ENCODE measurements at places on chromosomes 5 and 9.

DNA sequence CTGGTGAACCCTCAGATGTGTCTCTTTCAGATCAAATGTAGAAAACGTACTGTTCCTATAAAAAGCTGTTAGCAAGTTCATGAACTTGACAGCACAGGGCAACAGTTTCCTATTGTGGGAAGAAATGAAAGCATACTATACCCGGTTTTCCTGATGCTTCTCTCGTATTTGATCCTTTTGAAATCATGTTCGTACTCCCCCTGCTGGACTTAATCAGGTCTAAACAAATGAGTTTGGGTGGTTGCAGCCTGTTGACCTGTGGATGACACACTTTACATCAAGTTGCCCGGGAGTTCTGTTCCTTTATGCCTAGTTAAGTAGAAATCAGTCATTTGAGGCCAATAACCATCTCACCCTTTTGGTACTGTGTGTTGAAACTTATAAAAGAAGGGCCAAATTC lies 1992.3 kb downstream of the MAT2B start:
- DNase-seq: no peak

DNA sequence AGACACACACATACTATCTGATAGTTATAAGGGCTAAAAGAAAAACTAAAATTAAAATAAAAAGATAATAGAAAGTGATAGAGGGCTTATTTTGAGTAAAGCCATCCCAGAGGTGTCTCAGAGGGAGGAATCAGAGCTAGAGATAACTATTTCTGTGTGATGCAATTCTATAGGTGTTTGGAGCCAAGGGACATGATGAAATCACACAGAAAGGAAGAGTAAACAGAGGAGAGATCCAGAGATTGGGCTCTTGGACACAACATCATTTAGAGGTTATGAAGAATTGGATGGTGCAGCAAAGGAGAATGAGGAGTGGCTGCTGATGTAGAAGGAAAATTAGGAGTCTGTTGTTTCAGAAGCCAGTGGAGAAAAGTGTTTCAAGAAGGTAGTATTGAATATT lies 393.5 kb downstream of the DIRAS2 start:
- no peak for DNase-seq

- no peak for DNase-seq
Measured at GRCh38 chr5:143649937-143650621, 161.9 kb upstream of the HMHB1 start.

DNA sequence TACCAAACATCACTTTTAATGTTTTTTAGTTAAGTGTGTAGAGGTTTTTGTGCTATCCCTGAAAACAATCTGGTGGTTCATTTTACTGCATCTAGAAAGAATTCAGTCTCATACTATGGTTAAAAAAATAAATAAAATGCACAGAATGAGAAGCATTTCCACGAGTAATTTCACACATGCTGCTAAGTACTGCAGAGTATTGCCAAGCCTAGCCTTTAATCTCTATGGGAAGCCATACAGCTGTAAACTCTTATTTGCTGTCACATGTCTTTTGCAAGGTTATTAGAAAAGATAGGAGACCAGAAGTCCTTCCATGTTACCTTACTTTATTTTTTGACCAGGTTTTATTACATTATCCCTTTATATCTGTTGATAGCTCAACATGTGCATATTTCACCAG lies 37.6 kb upstream of the MAN2A1 start:
- DNase-seq: no peak

DNA sequence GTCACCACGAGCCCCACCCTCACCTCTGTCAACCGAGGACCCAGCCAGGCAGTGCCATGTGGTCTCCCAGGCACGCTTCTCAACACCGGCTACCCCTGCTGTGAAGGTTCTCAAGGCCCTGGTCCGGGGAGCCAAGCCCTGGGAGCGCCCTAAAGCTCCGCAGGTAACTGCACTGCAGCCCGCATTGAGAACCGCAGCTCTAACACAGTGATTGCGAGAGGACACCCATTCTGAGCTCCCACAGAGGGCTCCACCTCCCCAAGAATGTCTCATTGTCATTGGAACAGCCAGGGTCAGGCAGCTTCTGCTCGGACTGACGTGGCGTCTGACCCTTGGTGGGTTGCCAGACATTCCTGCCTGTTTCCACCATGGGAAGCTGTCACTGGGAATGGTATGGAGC lies 88.3 kb downstream of the ANKRD33B start:
- no peak for DNase-seq

DNA sequence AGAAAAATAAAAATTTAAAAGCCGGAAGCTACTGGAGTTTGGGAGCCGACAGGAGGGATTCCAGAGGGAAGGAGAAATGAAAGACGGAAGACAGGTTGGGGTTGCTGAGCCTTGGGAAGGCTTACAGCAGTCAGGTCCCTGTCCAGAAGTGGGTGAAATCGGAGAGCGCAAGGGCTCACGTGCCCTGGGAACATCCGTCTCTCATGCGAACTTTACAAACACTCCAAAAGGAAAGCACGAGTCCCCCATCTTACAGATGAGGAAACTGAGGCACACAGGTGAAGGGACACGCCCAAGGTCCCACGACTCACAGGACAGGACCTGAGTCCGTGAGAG lies 347 bp upstream of the OLFML2A start:
- DNase-seq: no peak

- DNase-seq: no peak
Measured at GRCh38 chr5:158434749-158435148, 575.8 kb upstream of the CLINT1 start.

- DNase-seq: no peak
Measured at GRCh38 chr5:170552621-170553115, 48.8 kb downstream of the KCNIP1 start.

DNA sequence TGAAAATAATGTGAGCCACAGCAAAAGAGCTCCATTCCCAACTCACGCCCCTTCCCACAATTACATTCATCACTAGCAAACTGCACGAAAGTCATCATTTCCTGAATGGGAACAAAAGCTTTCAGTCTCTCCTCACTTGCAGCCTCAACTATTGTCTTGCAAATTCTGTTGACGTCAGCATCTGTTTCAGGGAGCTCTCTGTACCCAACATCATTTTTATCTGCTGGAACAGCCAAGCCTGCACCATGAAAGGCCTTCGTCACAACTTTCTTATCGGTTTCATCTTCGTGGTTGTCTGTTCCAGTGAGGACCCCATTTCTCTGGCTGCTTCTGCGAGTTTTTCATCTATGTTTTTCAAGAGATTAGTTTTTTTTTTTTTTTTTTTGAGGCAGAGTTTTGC lies 14.3 kb upstream of the RNF130 start:
- no peak for DNase-seq

DNA sequence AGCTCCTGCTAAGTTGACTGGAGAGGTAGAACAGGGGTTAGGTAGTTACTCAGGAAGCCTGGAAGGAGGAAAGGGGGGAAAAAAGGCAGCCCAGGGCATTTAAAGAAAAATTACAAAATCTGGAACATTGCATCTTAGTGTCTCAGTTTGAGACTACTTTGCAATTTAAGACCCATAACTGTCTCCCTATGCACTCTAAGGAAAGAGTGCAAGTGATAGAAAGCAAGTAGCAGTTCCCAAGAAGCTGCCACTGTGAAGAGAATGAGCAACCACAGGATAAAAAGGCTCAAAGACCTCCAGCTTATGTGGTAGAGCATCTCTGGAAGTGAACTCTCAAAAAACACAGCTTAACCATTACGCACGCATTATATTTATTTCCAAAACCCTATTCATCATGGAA lies 141.8 kb downstream of the SLCO4C1 start:
- DNase-seq: no peak

DNA sequence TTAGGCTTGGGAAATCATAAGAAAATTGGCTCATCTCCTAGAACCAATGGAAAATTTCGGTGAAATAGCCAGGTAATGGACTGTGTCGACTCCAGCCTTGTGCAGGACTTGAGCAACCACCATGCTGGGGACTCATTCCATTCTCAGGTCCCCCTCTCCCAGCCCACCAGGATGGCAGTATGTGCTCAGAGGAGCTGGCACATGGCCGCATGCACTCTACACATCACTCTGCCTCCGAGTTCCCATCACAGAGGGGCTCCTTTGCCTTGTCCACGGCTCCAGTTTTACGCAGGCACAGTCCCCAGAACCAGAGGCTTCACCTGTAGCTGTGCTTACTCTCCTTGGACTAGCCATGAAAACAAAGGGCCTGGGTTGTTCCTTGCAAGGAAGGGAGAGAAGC lies 149.3 kb downstream of the PAX5 start:
- DNase-seq: no peak

GRCh38 chr9:125861405-125862058 lies 114.4 kb downstream of the PBX3 start:
- no peak for DNase-seq

DNA sequence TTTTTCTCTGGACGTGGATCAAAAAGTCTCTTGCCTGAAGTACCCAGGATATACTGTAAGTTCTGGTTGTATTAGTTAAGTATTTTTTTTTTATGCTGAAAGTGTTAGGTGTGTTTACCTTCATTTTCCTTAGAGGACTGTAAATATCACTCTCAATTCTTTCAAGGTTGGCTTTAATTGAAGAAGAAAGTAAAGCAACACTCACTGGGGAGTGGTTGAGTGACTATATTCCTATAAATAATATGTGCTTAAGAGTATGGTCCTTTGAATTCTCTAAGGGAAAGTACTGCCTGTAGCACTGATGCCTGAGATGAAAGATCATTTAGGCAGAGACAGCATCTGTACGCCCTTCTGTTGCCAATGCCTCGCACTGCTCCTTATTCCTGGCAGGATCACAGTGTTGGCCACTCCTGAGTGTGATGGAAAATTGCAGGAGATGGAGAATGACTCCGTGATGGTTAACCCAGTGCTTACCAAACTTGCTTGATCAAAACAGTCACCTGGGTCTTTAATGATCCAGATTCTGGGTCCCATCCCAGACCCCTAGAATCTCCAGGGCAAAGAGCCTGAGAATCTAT lies 182.0 kb upstream of the MPDZ start:
- DNase-seq: no peak

DNA sequence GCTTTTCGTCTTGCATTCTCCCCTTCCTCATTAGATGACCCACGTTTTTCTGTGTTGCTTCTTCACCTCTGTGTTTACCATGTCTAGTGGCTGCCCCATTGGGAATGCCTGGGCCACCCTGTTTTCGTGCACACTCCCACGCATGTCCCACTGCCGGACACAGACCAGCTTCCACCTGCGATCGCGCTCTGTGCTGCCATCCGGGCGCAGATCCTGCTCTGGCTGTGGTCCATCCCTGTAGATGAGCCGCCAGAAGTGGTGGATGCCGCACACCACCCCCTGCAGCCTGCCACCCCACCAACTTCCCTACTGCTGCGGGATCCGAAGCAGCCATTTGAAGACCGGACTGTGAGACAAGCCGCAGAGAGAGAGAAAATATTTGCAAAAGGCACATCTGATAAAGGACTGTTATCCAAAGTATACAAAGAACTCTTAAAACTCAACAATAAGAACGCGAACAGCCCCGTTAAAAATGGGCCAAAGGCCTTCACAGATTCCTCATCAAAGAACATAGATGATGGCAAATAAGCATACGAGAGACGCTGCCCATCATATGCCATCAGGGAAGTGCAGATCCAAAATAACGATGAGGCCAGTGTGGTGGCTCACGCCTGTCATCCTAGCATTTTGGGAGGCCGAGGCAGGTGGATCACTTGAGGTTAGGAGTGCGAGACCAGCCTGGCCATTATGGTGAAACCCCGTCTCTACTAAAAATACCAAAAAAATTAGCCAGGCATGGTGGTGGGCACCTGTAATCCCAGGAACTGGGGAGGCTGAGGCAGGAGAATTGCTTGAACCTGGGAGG lies 163.7 kb downstream of the COL23A1 start:
- no peak for DNase-seq

DNA sequence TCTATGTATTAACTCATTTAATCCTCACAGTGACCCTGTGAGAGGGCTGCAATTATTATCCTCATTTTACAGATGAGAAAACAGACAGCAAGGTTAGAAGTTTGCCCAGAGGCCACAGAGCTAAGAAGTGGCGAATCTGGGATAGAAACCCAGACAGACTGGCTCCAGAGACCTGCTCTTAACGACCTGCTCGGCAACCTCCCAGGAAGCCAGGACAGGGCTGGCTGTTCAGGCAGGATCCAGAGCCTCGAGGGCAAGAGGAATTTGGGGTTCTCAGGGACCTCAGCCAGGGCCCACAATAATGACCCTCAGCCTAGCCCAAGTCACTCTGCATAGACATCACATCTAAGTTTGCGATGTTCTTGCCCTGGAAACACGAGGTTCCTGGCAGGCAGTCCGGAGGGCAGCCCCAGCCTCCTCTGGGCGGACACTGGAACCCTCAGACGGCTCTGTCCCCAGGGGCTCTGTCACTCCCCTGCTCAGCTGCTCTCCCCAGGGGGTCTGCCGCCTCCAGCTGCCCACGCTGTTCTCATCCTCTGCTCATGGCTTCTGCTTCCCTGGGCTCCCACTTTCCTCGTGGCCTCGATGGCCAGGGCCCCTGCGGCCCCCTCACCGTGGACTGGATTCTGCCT lies 138.5 kb upstream of the ERCC6L2 start:
- DNase-seq: no peak

- no peak for DNase-seq
Measured at GRCh38 chr9:76626141-76626540, 138.1 kb upstream of the PCA3 start.

Data from stimulated activated CD4-positive, alpha-beta T cell treated with anti-CD3 and anti-CD28 coated beads, Interleukin-15, amount 100 ng/mL, for 1 hour (primary cell).